Foreskin fibroblast (primary cell): ENCODE measurements at places on chromosomes 16 and 17.

- peak; percentile 23 for DNase-seq
Measured at GRCh38 chr17:75691371-75691791, 24.2 kb downstream of the SAP30BP start.

DNA sequence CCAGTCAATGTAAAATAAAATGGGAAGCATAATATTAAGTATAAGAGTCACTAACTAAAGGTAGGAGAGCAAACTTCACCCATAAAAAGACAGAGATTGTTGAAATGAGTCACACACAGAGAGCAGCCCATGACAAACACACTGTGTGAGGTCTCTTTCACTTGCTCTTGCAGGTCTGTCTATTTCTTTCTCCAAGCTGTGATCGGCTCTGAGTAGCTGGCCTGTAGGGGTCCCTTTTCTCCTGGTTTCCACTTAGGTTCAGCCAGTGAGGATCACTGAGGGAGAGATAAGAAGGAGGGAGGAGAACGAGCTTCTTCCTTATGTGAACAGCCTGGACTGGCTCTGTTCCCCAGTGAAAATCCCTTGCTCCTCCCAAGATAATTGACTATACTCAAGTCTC lies 133.7 kb upstream of the HS3ST3A1 start:
- peak; percentile 62 for DNase-seq

DNA sequence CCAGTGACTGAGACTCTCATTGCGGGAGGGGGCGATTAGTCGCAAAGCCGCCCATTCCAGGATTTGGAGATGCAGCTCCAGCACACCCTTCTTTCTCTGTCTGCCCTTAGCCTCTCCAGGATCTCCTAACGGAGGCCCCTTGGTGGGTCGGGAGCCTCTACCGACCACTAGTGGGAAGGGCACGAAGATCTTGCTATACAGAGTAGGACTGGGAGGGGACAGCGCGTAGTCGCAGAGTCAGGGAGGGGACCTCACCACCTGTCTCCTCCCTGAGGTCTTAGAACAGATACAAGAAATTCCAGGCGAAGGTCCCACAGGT lies 588 bp upstream of the SMTNL2 start:
- peak; percentile 22 for DNase-seq

GRCh38 chr16:49848530-49848929 lies 7.4 kb downstream of the ZNF423 start:
- DNase-seq, result no peak
